ENCODE measurements at places on chromosomes 16 and 17.
A peak's percentile ranks its signal among the peaks of the same experiment; 100 is the strongest.

DNA sequence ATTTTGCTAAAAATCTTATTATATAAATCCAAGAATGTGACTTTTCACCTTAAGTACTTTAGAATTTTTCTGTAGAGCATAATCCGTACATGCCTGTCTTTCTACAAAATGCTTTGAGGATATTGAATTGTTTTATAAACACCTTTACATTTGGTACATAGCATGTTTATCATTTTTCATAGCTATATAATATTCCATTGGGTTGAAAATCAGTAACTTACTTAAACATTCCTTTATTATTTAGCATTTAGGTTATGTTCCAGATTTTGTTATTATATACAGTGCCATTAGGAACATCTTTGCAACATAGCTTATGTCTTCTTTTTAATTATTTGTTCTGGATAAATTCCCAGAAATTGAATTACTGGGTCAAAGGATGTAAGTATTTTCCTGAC lies 17.0 kb upstream of the NOL11 start:
- no peaks in the 10 kb centered on the region for H3K36me3 ChIP-seq
- H3K27ac ChIP-seq, result no peak overlapping the region
- no peaks in the 10 kb centered on the region for H3K4me1 ChIP-seq

DNA sequence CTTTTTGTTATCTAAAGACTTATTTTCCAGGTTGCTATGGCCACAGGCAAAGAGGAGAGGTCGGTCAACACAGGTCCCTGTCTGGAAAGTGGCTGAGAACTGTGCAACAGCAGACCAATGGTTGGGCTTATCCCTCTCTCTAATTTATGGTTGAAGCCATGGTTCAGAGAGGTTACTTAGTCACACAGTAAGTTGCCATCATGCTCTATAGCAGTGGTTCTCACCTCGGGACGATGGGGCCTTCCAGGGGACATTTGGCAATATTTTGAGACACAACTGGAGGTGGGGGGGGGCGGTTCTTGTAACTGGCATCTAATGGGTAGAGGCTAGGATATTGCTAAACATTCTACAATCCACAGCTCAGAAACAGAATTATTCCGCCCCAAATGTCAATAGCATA lies 842 bp upstream of the LDAF1 start:
- H3K4me3 ChIP-seq, result no peak overlapping the region
- H3K4me1 ChIP-seq, result peaks cover 26% of the 10 kb centered on the region
- no peaks in the 10 kb centered on the region for H3K27me3 ChIP-seq
- peak overlapping the region; percentile 84 for H3K27ac ChIP-seq
- H3K36me3 ChIP-seq, result no peaks in the 10 kb centered on the region

DNA sequence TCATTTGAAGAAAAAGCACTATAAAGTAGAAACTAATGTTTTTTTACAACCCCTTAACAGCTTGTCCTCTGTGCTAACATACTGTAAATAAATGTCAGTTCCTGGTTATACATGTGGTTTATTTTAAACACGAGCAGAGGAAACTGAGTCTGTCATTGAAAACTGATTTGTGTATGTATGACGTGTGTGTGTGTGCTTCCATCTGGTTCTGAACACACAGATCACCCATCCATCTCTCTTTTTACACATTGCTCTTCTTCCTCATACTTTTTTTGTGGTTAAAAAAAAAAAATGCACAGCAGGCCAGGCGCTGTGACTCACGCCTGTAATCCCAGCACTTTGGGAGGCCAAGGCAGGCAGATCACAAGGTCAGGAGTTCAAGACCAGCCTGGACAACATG lies 49.5 kb downstream of the ZNF423 start:
- no peak for DNase-seq
- no peaks in the 10 kb centered on the region for H3K27me3 ChIP-seq
- H3K4me3 ChIP-seq, result no peak overlapping the region
- H3K27ac ChIP-seq, result no peak overlapping the region
- H3K4me1 ChIP-seq, result no peaks in the 10 kb centered on the region

DNA sequence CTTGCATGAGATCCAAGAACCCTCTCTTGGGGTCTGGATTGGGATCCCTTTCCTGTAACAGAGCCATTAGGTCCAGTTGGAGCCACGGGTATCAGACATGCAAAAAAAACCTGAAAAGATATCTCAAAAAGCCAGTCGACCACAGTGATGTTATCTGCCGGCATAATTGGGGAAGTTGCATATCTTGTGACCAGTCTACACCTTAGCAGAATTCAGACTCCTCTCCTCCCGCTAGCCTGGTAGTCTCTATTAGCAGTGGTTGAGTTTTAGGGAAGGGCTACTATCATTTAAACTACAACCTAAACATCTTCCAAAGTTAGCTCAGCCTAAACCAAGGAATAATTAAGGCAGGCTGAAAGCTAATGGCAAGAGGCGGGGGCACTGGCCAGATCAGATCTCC lies 16.2 kb upstream of the PSMD7 start:
- H3K36me3 ChIP-seq, result no peaks in the 10 kb centered on the region
- no peak overlapping the region for H3K4me3 ChIP-seq
- no peaks in the 10 kb centered on the region for H3K4me1 ChIP-seq
- DNase-seq, result no peak
